ENCODE measurements at places on chromosomes 12 and 14.

DNA sequence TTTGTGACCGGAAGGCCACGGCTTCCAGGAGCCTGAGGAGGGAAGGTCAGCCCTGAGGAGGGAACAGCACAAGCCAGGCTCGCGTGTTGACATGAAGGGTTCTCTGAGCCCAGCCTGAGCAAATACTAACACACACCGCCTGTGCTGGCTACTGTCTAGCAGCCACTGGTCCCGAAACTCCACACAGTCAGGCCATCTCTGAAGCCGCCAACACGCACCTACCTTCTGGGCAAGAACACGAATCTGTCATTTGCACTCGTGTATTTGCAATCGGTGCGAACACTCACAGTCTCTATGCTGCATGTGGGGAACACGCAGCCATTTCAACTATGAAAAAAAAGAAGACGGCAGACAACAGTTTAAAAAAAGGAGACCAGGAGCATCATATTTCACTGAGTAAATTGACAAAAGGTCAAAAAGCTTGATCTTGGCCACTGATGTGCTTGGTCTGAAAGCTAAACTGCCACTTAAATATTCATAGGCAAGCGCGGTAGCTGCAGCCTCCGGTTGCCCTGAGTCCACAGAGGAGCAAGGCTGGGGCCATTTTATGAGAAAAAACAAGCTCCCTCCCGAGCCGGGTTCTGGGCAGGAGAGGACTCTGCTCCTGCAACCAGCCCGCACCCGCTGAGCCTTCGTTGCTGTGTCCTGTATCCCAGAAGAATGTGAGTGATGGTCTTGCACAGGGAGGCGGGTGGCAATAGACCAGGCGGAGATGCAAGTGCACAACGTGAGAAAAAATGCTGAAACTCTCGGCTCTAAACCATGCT, 57.8 kb downstream of the RIMBP2 start:
- no peak for DNase-seq

DNA sequence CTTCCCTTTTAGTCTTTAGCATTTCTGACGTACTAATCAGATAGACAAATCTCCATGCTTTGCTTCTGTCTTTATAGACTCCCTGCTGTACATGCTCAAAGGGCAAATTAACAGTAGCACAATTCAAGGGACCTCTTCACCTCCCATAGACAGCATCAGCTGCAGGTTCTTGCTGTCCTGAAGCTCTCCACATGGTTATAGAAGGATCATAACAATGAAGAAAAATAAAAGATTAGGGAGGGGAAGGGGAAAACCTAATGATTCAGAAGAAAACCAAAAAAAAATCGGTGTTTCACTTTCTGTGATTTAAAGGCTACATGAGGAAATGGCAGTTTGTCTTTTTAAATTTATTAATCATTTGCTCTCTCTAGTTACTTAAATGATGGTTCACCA, 155.5 kb downstream of the PTCSC3 start:
- no peak for DNase-seq

- DNase-seq: no peak
These were observed 28.0 kb downstream of the NCOR2 start for GRCh38 chr12:124539084-124540041.

GRCh38 chr12:95789126-95790032, 1.2 kb downstream of the NTN4 start:
- DNase-seq: no peak

DNA sequence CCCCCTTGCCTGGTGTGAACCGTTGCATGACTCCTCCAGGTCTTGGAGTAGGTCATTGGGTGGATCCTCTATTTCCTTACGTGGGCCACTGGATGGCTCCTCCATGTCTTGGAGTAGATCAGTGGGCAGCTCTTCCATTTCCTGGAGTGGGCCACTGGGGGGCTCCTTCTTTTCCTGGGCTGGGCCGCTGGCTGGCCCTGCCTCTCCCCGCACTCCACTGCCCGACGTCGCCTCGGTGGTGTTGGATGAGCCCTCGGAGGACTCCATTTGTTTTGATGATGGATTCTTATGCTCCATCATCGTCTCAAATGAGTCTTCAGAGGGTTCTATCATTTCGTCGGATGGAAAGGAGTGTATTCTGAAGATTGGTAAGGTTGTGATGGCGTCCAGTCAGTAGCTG, 19.1 kb downstream of the RTL1 start:
- no peak for DNase-seq

GRCh38 chr12:48780381-48781025, 8.4 kb downstream of the ADCY6 start:
- no peak for DNase-seq

DNA sequence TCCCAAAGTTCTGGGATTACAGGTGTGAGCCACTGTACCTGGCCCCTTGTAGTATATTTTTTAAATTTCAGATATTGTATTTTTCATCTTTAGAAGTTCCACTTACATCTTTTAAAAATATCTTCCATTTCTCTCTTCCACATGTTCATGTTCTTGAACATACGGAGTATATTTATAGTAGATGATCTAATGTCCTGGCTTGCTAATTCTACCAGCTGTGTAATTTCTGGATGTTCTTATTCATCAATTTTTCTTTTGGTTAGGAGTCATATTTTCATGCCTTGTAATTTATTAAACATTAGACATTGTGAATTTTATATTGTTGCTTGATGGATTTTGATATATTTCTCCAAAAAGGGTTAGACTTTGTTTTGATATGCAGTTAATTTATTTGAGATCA, 30.8 kb downstream of the NTN4 start:
- DNase-seq: no peak
